ENCODE measurements at places on chromosomes 7 and 10.

DNA sequence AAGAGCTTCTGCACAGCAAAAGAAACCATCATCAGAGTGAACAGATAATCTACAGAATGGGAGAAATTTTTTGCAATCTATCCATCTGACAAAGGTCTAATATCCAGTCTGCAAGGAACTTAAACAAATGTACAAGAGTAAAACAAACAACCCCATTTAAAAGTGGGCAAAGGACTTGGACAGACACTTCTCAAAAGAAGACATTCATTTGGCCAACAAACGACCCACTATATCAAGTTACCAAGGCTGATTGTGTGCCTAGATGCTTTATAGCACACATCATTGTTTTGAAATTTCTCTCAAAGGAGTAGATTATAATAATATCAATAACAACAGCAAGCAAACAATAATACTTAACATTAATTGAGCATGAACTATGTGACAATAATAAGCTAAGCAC, 117.1 kb downstream of the TFPI2 start:
- no peak for DNase-seq

DNA sequence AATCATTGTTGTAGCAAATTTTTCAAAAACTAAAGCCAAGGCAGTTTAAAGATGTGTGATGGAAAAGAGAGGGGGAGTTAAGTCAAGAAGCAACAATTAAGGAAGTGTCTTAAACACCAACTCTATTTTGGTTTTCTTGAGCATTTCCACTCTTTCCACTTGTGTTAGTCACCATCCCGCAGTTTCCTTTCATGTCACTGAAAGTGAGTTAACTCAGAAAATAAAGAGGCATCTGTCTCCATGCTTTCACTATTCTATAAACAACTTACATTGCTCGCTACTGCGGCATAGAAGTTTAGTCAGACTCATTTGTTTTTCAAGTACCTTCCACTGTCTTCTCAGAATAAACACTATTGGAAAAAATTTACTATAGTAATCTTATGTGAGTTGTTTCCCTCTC, 284.9 kb upstream of the SEMA3D start:
- DNase-seq = no peak

DNA sequence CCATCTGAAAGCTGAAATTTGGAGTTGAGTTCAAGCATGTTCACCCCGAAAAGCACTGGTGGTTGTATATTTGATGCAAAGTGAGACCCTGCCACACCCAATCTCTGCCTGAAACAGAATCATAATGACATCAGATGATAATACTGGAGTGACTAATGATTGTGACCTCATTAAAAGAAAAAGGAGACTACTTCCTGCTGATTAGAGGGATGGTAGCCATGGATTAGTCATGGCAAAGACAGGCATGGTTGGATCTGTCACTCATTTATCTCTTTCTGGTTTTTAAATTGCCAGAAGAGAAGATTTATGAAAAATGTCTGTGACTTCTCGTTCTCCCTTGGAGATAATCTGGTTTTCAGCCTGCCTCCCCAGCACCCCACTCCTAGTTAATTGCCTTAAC, 101.2 kb downstream of the BAMBI start:
- DNase-seq = no peak

GRCh38 chr7:158350166-158350900, 237.3 kb downstream of the PTPRN2 start:
- no peak for DNase-seq

GRCh38 chr10:128384831-128385230, 258.6 kb upstream of the MKI67 start:
- DNase-seq = no peak

- DNase-seq = no peak
These were observed 754.1 kb downstream of the IPMK start for GRCh38 chr10:57513637-57514036.

Data from retinal pigment epithelial cell (primary cell).